Kasumi-1 (cell line): ENCODE measurements at places on chromosomes 6 and 20.
A peak's percentile ranks its signal among the peaks of the same experiment; 100 is the strongest.

DNA sequence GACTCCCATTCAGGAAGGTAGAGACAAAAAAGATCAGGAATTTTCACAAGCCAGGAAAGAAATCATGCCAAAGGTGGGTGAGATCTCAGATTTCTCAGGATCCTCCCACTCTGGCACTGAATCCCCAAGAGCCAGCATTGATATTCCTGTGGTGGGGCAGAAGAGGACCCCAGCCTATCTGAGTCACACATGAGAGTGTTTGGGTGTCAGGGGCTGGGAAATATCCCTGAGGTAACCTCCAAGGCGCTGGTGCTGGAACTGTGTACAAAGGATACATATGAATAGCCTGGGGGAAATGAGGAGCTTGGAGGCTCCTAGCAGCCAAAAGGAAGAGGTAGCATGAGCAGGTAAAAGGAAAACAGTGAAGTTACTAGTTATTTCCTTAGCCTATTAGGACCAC is 369.4 kb downstream of the BTBD9 start:
- DNase-seq, result no peak

DNA sequence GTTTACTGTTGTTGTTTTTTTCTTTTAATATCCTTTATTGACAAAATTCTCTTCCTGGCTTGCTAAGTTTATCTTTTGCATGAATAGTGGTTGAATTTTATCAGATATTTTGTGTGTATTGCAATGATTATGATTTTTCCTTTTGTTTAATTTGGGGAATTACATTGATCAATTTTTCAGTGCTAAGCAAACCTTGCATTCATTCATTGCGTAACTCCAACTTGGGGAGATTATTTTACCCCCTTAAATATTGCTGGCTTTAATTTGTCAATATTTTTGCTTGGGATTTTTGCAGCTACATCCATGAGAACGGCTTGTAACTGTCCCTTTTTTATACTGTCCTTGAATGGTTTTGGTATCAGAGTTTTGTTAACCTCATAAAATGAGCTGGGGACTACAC is 63.4 kb downstream of the SERAC1 start:
- DNase-seq, result no peak

- DNase-seq, result no peak
Measured at GRCh38 chr6:56938649-56939191, 16.2 kb upstream of the BEND6 start.

GRCh38 chr6:134589512-134589911 is 271.6 kb upstream of the SGK1 start:
- no peak for DNase-seq

GRCh38 chr6:149782337-149782736 is 32.8 kb downstream of the PCMT1 start:
- DNase-seq, result no peak

DNA sequence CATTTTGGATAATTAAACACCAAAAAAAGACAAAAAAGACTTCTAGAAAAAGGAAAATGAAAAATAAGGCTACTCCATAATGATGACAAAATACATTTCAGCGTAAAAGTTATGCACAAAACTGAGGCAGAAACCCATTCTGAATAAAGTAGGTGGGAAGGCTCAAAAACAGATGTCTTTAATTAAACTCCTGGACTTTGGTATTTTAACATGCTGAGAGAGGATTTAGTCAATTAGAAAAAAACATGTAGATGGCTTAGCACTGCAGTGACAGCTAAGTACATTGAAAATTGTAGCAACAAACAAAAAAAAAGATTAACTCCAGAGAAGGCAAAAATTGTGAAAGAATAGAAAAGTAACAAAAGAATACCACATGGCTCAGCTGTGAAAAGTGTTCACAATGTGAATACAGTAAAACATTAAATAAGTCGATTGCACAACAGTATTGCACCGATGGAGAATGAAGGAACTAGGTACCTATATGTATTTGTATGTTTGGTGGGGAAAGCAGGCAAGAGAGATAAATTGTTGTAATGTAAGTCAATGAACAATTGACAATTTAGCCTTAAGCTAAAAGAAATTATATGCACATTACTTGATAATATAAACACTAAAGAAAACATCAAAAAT is 59.5 kb downstream of the TBC1D32 start:
- DNase-seq, result no peak

GRCh38 chr6:45422503-45423110 is 44.9 kb upstream of the SUPT3H start:
- no peak for DNase-seq

GRCh38 chr20:30816182-30816645 is 441.2 kb upstream of the DEFB115 start:
- no peak for DNase-seq

- peak; percentile 13 for DNase-seq
Measured at GRCh38 chr6:111761783-111762312, 111.4 kb downstream of the FYN start.

- peak; percentile 67 for DNase-seq
Measured at GRCh38 chr20:13546497-13547131, 92.1 kb downstream of the TASP1 start.

DNA sequence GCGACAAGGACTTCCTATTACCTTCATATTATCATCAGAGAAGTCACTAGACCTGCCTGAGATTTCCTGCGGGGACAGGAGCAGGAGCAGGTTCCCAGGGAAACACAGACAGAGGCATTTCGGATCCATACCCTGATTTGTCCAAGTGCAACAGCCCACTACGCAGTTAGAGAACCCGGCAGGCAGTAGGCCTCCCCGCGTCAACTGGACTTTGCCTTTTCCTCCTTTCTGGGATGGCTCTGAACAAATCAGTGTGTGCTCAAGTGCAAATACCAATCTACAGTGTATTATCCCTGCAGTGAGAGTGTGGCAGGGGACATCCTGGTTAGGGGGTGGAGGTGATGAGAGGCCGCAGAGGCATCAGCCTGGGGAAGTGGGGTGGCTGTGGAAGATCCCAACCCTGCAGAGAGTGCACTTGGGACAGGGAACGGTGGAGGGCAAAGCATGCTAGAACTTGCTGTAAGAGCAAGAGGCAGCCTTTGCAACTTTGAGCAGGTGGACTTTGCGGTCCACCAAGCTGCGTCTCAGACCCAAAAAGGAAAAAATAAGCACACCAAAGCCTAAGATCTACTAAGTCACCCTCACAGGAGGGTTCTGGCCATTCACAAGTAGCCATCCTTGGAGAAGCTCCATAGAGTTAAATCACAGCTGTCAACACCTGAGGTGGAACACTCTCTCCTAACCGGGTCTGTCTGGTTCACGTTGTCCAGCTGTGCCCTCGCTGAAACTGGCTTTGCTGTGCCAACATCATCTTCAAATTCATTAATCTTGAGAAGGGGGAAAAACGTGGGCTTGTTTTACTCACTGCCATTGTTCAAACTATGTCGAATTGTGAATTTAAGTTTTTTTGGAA is 159.1 kb downstream of the ZDHHC14 start:
- DNase-seq, result no peak

GRCh38 chr20:44706301-44707017 is 8.7 kb upstream of the CCN5 start:
- no peak for DNase-seq

- peak; percentile 70 for DNase-seq
Measured at GRCh38 chr20:5570452-5570851, 179.7 kb upstream of the SHLD1 start.

- no peak for DNase-seq
Measured at GRCh38 chr6:334536-335510, 42.5 kb downstream of the DUSP22 start.

DNA sequence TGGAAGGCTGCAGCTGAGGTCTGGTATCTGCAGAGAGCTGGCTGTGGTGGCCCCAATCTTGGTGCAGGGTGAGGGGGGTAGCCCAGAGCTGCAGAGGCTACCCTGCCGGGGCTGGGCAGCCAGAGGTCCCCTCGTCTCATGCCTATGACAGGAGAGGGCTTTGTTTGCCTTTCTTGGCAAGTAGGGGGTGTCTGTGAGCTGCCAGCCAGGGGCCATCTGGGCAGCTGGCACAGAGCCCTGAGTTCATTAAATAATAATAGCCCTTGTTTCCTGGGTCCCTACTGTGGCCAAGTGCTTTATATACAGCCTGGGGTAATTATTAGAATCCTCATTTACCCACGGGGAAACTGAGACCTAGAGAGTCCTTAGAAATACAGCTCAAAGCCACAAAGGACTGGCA is 66.6 kb downstream of the EZR start:
- DNase-seq, result no peak

DNA sequence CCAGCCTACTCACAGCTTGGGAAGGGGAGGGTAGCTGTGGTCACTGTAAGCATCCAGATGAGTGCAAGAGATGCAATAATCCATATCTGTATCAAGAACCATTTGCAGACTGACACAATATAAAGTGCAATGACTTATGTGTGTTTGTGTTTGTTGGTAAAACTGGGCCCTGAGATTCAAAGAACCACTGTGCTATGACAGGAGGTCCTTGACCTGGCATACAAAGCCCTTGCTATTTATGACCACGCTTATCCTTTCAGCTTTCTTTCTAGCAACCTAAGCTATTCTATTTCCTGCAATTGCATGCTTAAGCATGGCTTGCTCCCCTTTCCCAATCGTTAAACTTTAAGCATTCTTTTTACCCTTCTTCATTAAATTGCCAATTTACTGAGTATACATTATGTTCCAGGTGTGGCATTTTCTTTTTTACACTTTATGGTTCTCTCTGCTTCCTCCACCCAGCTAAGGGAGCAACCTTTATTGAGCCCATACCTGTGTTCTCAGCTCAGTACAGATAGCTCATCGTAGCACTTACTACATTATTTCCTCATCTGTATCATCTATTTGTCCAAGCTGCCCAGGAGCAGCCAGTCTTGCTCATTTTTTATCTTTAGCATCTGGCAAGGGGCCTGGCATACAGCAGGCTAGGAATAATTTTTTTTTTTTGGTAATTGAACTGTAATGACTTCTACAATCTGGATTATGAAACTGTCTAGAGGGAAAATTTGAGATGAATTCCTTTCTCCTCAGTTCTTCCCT is 3.5 kb downstream of the MCUR1 start:
- DNase-seq, result no peak

GRCh38 chr20:23232679-23233308 is 117.8 kb upstream of the NXT1 start:
- no peak for DNase-seq

- DNase-seq, result no peak
Measured at GRCh38 chr6:34537922-34538550, 18.1 kb downstream of the SPDEF start.

DNA sequence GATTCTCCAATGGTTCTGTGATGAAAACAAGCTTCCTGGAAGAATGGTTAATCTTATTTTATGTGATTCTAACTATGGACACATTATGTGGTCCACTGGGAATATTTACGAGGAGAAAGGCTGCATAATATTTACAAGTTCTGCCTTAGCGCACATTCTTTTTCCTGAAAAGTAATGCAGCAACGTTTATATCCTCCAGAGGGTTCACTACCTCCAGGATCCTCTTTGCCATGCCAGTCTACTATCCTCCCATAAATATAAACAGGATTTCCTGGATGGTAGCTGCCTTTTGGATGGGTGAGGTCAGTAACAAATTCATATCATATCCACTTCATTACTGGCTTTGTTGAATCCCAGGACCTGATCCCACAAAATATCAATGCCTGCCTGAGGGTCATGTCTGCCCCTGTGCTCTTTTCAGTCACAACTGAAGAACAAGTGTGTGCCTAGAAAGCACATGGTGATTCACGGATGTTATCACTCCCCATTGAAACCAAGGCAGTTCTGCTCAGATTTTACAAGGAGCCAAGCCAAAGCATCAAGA is 30.4 kb downstream of the ADGRF5 start:
- no peak for DNase-seq
